ENCODE measurements at places on chromosomes 2 and 18. TPM values are rescaled to one million over a fixed set of nuclear protein-coding genes. Genes with fewer than 3 reads are reported as not detected.

Gene ANO7
- 6.5 TPM for total RNA-seq

DNA sequence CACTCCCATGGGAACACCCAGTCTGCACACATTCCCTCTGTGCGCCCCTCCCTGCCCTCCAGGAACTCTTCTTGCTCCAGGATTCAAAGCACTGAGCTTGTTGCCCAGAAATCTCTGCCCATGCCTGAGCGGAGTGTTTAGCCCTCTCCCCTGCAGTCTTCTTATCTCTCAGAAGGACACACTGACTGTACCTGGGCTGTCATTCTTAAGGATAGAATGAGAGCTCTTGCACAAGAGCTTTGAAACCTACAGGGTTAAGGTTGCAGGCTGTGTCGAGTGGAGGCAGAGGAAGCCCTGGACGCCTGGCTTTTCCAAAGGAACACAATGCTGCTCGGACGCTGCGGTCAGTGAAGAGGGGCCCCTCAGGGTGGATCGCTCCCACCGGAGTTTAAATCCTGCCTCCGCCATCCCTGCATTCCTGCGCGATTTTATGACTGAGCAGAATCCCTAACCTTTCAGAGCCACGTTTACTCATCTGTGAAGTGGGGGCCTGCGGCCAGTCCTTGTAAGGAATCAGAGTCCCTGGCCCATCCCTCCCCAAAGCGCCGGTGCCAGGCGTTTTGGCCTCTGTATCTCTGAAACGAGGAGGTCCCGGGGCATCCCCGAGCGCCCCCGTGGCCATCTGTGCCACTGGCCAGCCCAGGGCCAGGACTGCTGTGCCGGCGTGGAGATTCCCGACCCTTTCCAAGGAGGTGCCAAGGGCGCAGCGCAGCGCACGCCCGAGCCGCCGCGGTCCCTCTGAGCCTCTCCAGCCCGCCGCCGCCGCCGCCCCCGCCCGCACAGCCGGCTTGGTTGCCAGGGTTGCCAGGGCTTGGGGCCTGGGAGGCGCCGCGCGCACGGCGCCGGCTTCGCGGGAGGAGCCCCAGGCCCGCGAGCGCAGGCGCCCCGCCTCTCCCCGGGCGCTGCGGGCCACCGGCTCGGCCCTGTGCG is 58.9 kb downstream of the FAM168B start:
- peak; percentile 52 for DNase-seq

- DNase-seq: no peak
Observed at GRCh38 chr2:42562474-42563144, 5.8 kb upstream of the MTA3 start.

DNA sequence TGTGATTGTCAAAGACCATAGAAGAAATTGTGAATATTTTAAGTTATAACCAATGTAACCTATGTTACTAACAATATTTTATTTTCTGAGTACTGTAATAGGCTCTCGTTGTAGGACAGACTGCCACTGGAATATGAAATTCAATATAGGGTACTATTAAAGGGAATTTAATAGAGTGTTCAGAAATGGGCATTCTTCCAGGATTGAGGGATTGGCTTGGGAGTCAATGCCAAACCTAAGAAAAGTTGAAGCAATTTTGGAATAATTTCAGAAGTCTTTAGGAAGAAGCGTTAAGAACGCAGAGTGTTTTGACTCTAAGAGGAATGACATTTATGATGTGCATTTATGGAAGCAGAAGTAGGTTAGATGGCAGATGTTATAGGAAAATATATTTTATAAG is 79.0 kb downstream of the ACVR2A start:
- DNase-seq: no peak

- peak; percentile 21 for DNase-seq
Observed at GRCh38 chr2:95359501-95359930, 43.0 kb upstream of the FAHD2A start.

DNA sequence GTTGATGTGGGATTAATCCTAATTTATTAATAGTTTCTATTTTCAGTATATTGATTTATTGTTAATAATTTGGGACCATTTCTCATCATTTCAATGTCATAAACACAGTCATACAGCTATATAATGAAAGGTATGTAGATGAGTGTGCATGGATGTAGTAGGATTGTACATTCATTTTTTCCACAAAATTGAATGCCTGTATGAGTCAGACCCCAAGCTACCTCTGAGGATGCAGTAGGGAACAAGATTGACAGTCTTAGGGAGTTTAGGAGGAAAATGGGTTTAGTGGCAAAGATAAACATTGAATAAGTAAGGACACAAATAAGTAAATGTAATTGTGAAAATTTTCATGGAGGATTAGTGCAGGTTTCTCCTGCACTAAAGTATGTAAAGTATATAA is 14.1 kb upstream of the TMEFF2 start:
- no peak for DNase-seq

GRCh38 chr2:234671231-234671630 is 174.3 kb upstream of the ARL4C start:
- no peak for DNase-seq

DNA sequence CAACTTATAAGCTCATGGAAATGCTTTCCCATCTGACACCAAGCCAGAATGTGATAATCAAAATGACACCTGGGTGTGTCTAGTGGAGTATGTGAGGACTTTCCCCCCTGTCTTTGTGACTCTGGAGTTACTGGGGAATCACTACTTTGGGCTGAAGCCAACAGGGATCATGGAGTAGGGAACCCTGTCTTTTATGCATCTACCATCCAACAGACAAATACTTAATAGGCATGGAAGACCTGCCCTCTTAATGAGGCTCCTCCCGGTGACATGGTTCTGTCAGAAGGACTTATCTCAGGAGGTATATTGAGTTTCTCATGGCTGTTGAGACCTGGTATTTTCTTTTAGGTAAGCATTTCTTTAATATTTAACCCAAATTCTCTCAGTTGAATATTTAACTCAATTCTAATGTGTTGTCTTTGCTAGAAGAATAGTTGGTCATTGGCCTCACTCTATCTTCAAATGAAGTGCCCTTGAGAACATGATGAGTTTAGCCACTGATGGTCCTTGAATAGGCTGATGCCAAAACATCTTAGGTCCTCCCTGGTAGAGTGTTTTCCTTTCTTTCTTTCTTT is 42.1 kb downstream of the TGIF1 start:
- no peak for DNase-seq
